ENCODE measurements at places on chromosomes 1 and 21. TPM values are rescaled to one million over a fixed set of nuclear protein-coding genes. Genes with fewer than 3 reads are reported as not detected.

IFT25 gene
- polyA plus RNA-seq: 37.4 TPM

S1PR1 gene
- polyA plus RNA-seq: 9.4 TPM

ERRFI1 gene
- 68.6 TPM for polyA plus RNA-seq

SGIP1 gene
- polyA plus RNA-seq: 0.58 TPM

RGS1 gene
- polyA plus RNA-seq: 5.4 TPM

UCHL5 gene
- polyA plus RNA-seq: 14.5 TPM

FCGR2B gene
- 18.5 TPM for polyA plus RNA-seq

ARHGEF10L gene
- 54.0 TPM for polyA plus RNA-seq

RPTN gene
- polyA plus RNA-seq: not detected

C1orf87 gene
- polyA plus RNA-seq: not detected

MR1 gene
- polyA plus RNA-seq: 5.5 TPM

TIE1 gene
- polyA plus RNA-seq: 7.3 TPM

GRCh38 chr1:176338877-176339276 lies 124.1 kb upstream of the PAPPA2 start:
- no peak for DNase-seq

DNA sequence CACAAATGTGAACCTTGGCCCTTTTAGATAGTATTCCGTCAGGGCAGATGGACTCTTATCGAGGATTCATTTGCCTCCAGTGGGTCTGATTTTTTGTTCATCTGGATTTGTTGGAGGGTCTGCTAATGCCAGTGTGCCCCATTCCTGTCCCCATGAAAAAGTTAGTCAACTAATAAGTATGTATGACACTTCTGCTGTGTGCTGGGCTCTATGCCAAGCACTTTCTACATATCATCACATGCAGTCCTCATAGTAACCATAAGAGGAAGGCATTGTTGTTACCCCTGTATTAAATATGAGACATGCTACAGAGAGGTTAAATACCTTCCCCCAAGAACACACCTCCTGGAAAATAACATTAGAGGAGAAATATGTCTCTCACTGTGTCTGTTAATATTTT lies 46.6 kb upstream of the MAB21L3 start:
- no peak for DNase-seq

- DNase-seq: peak; percentile 38
Observed at GRCh38 chr1:155910621-155911121, 478 bp downstream of the RIT1 start.

- DNase-seq: no peak
Observed at GRCh38 chr1:23337869-23338268, 6.2 kb downstream of the HNRNPR start.

DNA sequence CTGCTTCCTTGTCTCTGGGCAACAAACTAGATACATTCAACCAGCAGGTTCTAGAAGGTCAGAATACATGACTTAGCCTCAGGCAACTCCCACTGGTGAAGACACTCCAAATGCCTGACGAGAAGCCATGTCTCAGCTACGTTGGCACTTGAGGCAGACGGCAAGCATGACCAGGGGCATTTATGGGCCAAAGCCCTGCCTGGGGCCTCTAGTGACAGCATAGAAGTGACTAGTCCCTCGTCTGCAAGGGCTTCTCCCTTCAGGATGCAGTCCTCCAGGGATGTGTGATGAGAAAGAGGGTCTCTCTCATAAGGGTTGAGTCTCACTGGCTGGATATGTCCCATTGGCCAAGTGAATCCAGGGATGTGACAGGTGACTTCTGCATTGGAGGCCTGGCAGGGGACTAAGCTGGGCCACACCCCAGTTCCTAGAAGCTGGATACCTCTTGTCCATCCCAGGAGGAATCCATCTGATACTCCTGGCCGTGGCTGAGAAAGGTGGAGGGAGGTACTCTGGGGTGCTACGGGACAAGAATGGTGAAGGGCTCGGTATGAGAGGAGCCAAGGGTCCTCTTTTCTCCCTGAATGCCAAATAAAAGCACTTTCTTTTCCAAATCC lies 148.6 kb upstream of the HMGB4 start:
- no peak for DNase-seq

GRCh38 chr21:19998453-19998852 lies 999.8 kb upstream of the NCAM2 start:
- DNase-seq: no peak

DNA sequence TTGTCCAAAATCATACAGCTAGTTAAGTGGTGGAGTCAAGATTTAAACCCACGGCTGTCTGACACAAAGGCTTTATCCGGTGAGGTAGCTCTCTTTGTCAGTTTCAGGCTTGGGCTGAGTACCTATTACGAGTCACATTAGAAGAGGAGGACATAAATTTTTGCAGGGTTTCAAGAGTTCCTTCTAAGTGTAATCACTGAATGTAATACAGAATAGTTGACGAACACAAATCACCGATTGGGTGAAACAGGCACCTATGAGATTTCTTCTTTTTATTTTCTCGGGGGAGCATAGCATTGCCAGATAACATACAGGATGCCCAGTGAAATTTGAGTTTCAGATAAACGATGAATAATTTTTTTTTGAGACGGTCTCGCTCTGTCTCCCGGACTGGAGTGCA lies 847 bp downstream of the PSMD4 start:
- no peak for DNase-seq

DNA sequence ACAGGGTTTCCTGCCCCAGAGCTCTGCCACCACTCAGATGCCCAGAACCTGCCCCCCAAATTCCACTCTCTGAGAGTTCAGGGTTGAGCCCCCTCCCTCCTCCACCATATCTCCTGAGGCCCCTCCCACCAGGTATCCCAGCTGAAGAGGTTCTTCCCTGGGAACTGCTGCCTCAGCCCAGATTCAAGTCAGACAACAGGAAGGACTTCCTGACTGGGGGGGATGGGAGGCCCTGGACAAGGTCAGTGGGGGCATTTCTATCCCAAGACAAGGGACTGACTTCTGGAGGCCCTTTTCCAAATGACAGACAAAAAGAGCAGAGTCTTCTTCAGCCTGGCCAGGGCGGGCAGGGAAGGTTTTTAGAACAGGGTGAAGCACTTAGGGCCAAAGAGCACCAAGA lies 24.1 kb upstream of the TENT5B start:
- no peak for DNase-seq

- no peak for DNase-seq
Observed at GRCh38 chr1:164683235-164683634, 124.3 kb downstream of the PBX1 start.

GRCh38 chr1:53413175-53414001 lies 45.8 kb upstream of the DMRTB1 start:
- no peak for DNase-seq

GRCh38 chr1:227547310-227548118 lies 15.8 kb upstream of the ZNF678 start:
- no peak for DNase-seq

GRCh38 chr1:175338387-175339135 lies 146.0 kb upstream of the KIAA0040 start:
- peak; percentile 40 for DNase-seq

DNA sequence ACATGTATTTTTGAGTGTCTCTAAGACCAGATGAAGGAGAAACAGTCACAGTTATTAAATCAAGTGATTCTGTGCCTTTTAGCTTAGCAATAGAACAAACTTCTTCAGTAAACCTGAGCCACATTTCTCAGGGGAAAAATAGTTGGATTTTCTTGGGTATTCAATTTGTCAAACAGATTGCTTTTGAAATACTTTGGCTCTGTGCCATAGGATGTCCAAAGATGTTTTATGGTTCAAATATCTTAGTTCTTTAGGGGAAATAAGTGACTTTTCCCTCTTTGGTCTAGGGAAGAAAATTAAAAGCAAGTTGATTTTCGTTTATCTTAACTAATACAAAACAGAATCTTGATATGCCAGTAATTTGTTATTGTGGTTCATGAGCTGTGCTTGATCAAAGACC lies 125.9 kb downstream of the ATP5PO start:
- no peak for DNase-seq

GRCh38 chr1:192620071-192620635 lies 15.8 kb upstream of the RGS13 start:
- no peak for DNase-seq

DNA sequence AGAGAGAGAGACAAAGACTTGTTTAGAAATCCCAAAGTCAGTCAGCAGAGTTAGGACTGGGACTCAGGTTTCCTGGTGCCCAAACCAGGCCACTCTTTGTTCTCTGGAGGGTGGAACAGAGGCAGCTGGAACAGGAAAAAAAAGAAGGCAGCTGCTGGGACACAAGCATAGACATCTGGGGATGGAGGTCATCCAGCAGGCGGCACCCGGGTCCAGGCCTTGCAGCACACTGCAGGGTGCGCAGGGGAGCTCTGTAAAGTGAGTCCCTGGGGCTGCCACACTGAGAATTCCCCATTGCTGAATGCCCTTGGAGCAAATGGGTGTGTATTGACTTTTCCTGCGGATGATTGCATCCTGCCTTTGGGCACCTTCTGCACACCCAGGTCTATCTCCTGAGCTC lies 222.9 kb upstream of the CSF3R start:
- DNase-seq: no peak

DNA sequence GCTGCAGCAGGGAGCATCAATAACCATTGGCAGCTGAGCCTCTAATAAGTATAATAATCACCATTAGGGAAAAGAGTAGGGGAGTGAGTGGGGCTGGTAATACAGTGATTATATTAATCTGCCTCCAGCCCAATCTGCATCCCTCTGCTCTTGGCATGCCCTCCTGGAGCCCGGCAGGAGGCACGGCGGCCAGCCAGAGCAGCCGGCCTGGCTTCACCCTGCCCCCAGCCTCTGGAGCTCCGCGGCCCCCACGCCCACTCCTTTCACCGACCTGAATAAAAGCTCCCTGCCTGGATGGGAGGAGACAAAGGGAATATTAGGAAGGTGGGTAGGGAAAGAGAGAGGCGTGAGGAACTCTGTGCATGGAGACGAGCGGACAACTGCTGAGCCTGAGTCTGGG lies 28.3 kb downstream of the OPTC start:
- no peak for DNase-seq

GRCh38 chr1:41568204-41568603 lies 83.7 kb upstream of the EDN2 start:
- no peak for DNase-seq

DNA sequence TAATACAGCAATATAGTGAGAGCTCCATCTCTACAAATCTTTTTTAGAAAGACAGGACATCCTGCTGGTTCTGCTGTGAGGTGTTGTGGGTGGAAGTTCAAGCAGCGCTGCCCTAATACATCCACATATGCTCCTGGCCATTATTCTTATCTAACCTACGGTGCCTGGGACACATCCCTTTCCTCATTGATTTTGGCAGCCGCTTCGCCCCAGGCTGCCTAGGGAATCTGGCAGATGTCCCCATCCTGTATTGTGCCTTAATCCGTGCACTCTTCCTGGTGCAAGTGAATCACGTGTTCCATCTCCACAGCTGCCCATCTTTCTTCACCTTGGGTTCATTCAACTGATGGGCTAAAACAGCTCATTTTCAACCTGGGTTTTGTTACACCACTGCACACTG lies 3.1 kb upstream of the UBE2G2 start:
- DNase-seq: no peak

DNA sequence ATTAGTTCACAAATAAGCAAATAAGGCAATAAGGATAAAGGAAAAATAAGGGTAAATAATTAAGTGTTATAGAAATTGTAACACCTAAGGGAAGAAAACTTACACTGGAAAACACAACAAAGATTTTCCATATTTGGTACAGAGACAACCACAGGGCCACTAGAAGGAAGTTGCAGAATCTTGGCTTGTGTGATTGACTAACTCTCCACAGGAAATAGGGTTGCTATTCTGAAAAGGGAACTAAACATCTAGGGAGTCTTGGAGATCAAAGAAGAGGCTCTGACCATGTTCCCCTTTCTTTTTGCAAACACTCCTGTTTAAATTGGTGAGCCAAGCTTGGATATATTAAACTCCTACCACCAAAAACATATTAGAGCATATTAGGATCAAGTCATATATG lies 59.1 kb downstream of the APCS start:
- DNase-seq: no peak

DNA sequence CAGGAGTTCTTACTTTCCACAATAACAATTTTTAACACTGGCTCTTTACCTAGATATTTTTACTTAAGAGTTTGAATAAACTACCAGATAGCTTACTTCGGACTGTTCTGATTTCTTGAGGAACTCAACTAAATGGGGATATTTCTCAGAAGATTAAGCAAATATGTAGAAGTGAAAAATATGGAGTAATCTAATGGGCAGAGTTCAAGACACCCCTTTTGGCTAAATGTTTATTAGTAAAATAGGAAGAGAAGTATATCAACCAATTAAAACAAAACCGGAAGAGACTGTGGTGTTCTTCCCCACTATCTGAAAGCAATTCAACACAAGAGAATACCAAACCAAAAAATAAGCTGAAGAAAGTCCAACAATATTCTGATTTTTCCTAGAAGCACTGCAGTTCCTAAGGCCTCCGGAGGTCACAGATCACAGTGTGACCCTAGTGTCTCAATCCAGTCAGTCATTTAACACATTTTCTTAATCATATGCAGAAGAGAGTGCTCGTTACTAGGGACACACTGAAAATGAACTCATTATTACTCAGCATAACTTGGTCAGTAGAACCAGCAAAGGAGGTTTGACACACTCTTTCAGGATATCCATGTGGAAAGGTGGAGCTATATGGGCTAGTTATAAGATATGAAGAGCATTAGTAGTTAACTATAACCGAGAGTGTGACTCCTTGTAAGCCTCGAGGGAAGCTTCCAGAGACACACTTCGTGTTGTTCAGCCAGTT lies 5.2 kb downstream of the SIPA1L2 start:
- no peak for DNase-seq

DNA sequence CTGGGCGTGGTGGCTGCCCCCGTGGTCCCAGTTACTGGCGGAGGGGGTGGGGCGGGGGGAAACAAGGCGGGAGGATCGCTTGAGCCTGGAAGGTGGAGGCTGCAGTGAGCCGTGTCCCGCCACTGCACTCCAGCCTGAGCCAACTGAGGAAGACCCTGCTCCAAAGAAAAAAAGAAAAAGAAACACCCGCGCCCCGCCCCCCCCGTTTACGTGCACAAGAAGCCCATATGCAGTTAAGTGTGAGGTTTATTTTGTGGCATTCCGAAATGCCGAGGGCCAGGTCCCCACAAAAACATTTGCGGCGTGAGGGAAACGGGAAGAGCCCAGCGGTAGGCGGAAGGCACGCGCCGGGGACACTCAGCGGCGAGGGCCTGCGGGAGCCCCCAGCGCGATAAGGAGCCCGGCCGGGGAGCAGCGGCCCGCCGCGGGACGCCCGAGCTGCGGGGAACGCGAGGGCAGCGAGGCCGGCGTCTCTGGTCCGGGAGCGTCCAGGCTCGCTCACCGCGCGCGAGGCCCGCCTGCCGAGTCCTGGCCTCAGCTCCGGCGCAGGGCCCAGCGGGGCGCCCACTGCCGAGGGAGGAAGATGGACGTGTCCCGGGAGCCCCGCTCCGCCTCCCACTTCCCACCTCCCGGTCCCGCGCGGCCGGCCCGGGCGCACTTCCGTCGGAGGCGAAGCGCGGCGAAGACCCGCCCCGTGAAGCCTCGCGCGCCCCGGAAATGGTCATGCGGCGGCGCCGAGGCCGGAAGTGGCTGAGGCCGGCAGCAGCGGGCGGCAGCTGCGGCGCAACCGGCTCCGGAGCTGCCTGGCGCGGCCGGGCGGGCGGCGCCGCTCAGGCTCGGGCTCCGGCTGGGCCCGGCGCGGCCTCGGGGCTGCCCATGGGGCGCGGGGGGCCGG lies at the start of gene TRAPPC10:
TSS of gene TRAPPC10 (plus strand) at position 731 of the 895 bp plus-strand sequence. CDS start 185 bp downstream, outside the sequence.
- DNase-seq: peak; percentile 84

Measured in liver (tissue), 10 donors.